Activated naive CD8-positive, alpha-beta T cell treated with anti-CD3 and anti-CD28 coated beads for 36 hours (primary cell): ENCODE measurements at places on chromosomes 2 and 18.

GRCh38 chr2:176151442-176152287, at the start of gene HOXD4:
Gene HOXD4, plus strand, starts transcription at chr2:176151550. Its CDS starts 84 bp downstream, at chr2:176151634.
- DNase-seq, result no peak

- peak; percentile 57 for DNase-seq
Measured at GRCh38 chr2:54422072-54422581, 34.0 kb upstream of the SPTBN1 start.

DNA sequence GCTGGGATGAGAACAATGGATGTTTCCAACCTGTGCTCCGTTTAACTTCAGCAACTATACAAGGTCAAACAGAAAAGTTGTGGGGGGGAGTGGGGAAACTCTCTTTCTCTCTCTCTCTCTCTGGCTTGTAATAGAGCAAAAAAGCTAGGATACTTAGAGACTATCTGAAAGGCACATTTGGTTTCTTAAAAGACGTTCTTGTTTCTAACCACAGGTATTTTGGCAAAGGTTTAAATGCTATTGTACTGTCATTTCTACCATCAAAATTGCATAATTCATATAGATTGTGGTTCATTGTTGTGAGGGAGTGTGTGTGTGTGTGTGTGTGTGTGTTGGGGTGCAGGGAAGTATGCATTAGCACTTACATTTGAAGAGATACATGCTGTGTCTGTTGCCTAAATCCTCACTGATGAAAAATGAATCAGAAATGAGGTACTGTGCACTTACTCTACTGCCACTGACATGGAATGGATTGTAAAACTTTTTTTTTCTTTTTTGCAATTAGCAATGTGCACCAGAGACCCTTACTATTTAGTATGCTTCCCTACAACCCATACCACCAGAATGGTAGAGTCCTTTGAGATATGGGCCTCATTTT, 841.0 kb upstream of the PIK3C3 start:
- no peak for DNase-seq

DNA sequence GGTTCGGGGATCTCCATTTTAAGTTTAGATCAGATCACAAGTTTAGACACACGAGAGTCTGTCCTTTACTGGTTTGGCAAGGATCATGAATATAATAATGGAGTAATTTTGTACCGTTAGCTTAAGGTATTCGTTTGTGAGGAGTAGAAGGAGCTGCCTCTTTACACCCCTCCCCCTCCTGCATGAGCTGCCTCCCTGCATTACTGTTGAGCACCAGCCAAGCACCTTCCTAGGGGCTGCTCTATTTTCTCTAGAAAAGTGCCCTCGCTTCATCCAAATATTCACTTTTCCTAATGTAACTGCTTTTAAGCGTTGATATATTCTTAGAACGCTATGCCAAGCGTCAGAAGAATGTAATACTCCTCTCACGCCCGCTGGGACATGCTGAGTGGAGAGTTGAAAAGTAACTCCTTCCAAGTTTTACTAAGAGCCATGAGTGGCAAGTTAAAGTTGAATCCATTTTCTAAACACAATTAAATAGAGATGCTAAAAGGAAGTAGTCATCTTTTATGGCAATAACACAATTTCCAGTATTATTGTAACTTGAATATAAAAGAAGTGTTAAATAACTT, 25.4 kb upstream of the SCN7A start:
- DNase-seq, result no peak

- no peak for DNase-seq
Measured at GRCh38 chr2:50754514-50754913, 277.4 kb downstream of the NRXN1 start.

DNA sequence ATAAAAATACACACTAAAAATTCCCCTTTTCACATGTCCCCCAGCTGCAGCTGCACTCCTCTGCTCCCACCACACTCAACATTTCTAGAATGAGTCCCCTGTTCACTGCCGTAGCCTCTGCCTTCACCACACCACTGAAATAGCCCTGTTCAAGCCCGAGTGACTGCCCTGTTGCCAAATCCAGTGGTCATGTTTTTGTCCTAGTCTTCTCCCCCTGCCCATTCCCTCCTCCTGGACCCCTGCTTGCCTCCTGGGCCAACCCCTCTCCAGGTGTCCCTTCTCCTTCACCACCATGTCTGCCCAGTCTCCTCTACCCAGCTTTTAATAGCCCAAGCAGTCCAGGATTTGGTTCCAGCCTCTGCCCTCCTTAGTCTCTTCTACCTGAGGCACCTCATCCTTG, 97.1 kb upstream of the LGALSL start:
- DNase-seq, result no peak

- DNase-seq, result no peak
Measured at GRCh38 chr18:1657876-1658275, 753.2 kb downstream of the ADCYAP1 start.
